ENCODE measurements at places on chromosomes 12 and 14.
A peak's percentile ranks its signal among the peaks of the same experiment; 100 is the strongest.

GRCh38 chr14:55028066-55028465, 1.0 kb downstream of the SOCS4 start:
- DNase-seq = no peak

DNA sequence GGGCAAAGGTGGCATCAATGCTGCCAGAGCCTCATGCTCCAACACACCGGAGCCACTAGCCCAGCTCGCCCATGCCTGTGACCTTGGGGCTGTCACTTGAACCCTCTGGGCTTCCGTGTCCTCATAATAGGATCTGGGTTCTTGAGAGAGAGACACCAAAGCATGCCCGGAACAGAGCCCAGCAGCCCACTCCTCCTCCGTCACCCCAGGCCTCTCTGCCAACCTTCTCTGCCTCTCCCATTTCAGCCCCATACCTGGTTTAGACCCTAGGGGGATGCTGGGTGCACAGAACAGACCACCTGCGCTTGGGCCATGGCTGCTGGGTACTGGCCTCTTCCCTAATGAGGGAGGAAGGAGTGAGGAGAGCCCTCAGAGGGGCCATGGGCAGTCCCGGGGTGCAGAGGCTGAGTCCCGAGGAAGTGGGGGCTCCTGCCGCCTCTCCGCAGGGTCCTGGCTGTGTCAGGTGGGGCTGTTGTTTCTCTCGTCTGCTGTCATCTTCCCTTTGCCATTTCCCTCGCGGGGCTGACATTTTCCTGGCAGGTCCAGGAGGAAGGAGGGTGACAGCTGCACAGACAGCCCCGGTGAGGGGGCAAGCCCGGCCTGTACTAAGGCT, 172.4 kb upstream of the RTL1 start:
- no peak for DNase-seq

DNA sequence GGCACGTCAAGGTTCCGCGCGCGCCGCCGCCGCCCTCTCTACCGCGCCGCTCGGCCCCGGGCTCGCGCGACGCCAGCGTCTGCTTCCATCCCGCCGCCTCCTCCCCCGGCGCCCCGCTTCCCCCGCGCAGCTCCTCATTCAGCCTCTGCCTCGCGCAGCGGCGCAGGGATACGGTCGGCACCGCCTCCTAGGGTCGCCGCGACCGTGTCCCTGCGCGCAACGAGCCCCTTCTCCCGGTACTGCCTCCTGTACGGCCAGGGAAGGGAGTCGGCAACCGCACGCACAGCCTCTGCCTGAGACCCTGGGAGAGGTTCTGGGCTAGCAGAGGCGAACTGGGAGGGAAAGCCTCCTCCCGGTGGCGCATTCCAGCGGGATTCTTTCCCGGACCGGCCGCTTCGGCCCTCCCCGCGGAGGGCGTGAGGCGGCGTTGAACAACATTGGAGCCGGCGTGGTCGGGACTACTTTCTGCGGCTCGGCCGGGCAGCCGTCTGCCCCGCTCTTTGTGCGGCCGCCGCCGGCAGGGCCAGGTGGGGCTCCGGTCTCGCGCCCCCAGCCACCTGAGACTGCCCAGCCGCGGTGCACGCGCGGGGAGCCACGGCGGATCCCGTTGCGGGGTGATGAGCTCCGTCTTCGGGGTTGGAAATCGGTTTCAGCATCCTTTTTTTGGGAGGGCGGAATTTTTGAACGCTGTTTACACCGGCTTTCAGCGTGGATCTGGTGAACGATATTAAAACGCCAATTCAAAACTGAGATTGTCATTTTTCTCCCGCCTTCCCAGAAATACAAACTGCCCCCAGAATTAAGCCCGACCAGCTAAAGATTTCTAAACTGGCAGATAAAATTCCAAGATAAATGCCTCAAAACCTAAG, at the start of gene LRP6:
LRP6 (minus strand) TSS at position 172 of the 869 bp plus-strand sequence. CDS start 309 bp downstream, outside the sequence.
- peak; percentile 54 for DNase-seq

- no peak for DNase-seq
Measured at GRCh38 chr14:34713681-34714319, 593 bp downstream of the CFL2 start.

DNA sequence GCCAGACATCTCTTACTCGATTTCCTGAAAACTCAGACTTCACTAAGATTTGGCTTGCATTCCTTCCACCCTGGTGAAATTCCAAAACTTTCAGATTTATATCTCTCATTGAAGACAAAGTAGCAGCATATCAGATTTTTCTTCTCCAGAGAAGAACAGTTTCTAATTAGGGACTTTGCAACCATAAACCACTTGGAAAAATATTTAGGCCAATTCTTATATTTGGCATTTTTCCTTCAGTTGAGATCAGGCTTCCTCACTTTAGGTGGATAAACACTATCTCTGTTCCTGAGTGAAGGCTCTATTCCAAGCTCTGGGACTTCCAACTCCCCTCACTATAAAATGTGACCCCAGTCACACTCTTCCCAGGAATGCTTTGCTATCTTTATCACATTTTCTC, 1434.3 kb upstream of the FLRT2 start:
- DNase-seq = no peak

GRCh38 chr12:127963933-127964332, 303.0 kb upstream of the TMEM132C start:
- DNase-seq = no peak
